ENCODE measurements at places on chromosomes 13 and 19.
A peak's percentile ranks its signal among the peaks of the same experiment; 100 is the strongest.

DNA sequence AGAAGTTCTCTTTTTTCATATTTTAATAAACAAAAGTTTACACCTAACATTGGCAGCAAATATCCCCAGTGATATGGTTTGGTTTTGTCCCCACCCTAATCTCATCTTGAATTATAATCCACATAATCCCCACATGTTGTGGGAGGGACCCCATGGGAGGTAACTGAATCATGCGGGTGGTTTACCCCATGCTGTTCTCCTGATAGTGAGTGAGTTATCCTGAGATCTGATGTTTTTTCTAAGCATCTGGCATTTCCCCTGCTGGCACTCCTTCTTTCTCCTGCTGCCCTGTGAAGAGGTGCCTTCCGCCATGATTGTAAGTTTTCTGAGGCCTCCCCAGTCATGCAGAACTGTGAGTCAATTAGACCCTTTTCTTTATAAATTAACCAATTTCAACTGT is 214.7 kb downstream of the SLITRK1 start:
- no peak for DNase-seq

DNA sequence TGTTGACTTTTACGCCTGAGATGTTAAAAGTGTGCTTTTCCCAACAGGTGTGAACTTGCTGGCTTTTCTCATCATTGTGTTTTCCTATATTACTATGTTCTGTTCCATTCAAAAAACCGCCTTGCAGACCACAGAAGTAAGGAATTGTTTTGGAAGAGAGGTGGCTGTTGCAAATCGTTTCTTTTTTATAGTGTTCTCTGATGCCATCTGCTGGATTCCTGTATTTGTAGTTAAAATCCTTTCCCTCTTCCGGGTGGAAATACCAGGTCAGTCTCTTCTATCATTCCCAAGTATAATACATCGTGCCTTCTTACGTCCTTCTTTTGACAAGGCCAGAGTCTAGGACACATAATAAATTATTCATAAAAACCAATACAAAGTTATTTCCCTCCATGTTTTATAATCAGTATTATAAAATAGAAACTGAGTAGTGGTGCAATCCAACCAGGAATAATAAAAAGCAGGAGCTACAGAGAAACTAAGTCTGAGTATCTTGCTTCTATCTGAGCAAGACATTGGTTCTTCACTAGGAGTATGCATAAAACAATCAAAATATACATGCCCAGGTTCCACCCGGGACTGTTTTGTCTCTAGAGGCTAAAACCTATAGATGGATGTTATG is 57.9 kb downstream of the RXFP2 start:
- no peak for DNase-seq

- no peak for DNase-seq
Observed at GRCh38 chr13:100602493-100603111, 14.0 kb upstream of the GGACT start.

DNA sequence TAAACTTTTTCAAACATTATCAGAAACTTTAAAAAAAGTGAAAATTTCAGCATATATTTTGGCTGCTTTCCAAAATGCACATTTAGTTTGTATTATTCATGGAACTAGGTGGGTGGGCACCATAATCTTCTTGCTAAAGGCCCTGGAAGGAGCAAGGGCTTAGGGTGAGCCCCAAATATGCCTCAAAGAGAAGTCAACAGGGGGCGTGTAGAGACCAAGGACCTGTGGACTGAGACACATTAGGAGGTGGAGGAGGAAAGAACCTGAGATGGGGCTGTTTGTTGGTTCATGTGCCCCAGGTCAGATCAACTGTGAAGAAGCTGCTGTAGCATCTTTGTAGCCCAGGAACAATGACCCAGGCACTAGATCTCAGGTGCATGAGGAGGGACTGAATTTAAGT is 79.6 kb upstream of the OLFM4 start:
- no peak for DNase-seq

DNA sequence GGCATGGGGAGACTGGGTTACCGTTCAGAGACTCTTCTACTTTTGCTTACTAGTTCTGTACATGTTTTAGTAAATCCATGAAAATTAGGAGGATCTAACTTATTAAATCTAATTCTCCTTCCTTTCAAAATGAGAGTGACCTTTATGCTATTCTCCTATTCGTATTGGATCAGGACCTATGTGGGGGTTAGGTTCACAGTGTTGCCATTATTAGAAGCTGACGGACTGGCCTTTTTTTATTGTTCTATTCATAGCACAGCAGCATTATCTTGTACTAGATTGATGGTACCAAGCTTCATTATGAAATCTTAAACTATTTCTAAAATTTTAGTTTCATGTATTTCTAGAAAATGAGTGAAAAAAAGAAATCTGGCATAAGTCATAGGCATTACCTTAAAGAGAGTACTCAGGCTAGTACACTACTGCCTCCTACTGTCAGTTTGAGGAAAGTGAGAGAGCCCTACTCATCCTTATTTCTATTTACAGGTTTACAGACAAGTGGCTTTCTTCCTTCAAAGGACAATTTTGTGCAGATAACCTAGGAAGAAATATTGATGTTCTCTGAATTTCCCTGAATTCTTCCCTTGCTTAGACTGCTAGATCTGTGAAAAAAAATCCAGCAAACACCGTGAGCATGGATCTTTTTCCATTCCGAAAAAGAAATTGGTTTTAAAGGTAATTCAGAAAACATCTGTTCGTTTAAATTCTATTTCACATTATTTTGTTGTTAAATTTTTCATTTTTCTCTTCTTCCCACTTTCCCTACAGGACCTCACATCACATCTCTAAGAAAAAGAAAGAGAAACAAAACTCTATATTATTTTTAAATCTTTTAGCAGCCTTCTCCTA is 485.5 kb downstream of the DIAPH3 start:
- peak; percentile 42 for DNase-seq

DNA sequence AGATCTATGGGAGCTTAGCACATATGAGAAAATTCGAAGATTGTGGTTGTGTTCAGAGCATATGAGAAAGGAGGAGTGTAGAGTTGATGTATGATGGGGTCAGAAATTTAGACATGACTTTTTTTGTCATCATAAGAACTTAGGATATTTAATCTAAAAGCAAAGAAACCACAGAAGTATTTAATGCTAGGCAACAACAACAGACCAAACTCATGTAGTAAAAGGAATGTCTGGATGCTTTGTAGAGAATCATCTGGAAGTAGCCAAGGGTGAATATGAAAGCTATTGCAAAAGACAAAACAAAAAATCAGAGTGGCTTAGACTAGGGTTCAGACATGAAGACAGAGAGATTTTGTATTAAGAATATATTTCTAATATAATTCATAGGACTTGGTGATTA is 190.3 kb downstream of the SLITRK1 start:
- no peak for DNase-seq

GRCh38 chr13:43865892-43866291 is 13.6 kb downstream of the CCDC122 start:
- DNase-seq, result no peak

GRCh38 chr13:110696776-110697175 is 9.1 kb downstream of the CARS2 start:
- DNase-seq, result no peak

- DNase-seq, result no peak
Observed at GRCh38 chr13:102904408-102904862, 58.6 kb downstream of the ERCC5 start.

DNA sequence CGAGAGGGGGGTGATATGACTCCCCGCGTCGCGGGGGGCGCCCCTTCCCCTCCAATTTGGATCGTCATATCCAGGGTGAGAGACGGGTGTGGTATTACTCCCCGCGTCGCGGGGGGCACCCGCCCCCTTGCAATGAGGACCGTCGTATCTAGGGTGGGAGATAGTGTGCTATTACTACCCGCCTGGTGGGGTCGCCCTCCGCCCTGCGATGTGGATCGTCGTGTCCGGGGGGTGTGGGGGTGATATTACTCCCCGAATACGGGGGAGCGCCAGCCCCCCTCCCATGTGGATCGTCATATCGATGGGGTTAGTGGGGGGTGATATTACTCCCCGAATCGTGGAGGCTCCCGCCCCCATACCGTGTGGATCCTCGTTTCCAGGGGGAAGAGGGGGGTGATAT is 29.2 kb upstream of the RGCC start:
- DNase-seq, result peak; percentile 50

- DNase-seq, result no peak
Observed at GRCh38 chr13:88281841-88282240, 610.7 kb downstream of the SLITRK5 start.

DNA sequence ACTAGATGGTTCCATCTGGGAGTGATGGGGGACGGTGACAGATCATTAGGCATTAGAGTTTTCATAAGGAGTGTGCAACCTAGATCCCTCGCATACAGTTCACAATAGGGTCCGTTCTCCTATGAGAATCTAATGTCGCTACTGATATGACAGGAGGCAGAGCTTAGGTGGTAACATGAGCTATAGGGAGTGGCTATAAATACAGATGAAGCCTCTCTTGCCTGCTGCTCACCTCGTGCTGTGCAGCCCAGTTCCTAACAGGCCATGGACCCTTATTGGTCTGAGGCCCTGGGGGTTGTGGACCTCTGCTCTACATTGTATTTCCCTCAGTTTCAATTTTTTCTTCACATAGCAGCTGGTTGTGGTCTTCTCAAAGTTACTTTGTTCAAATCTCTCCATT is 56.5 kb downstream of the CDK8 start:
- no peak for DNase-seq

DNA sequence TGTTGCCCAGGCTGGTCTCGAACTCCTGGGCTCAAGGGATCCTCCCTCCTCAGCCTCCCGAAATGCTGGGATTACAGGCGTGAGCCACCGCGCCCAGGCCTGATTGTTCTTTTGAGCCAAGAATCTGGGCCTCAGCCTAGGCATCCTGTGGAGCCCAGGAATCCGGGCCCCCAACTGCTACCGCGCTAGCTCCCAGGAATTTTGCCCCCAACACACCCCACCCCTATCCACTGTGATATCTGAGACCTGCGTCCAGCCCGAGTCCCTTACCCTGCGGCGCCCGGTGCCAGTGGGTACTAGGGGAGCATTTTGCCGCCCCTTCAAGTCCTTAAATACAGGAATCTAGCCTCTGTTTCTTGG is 838 bp upstream of the MYADM start:
- DNase-seq, result no peak

DNA sequence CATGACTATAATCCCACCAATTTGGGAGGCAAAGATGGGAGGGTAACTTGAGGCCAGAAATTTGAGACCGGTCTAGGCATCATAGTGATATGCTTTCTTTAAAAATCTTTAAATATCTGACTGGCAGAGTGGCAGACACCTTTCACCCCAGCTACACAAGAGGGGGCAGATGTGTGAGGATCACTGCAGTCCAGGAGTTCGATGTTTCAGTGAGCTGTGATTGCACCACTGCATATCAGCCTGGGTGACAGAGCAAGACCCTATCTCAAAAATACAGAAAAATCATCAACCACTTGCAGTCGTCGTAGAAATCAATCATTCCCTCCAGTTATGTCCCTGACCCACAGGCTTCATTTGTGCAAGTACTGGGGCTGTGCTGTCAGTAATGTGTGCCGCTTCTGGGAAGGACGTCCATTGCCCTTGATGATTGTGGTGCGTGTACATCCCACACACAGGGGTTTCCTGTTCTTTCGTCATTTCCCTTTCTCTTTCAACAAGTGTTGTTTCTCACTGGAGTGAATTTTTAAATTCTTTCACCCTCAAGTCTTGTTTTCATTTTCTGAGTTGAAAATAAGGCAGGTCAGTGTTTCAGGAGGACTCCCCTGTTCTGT is 1.4 kb downstream of the LGALS14 start:
- DNase-seq, result peak; percentile 61

GRCh38 chr13:45306966-45307365 is 34.0 kb downstream of the TPT1 start:
- DNase-seq, result no peak

DNA sequence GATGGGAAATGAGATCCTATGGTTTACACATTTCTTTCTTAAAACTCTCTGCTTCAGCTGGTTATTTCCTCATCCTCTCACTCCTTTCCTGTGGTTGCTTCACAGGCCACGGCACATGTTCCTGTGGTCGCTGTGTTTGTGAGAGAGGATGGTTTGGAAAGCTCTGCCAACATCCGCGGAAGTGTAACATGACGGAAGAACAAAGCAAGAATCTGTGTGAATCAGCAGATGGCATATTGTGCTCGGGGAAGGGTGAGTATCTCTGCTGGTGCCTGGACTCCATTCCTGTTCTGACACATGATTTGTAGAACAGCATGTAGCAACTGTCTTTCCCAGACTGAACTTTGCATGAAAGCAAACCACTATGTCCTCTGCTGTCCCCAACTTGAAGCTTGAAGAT is 254.2 kb downstream of the ITGBL1 start:
- peak; percentile 10 for DNase-seq

GRCh38 chr13:54637366-54637765 is 1608.8 kb downstream of the OLFM4 start:
- DNase-seq, result no peak

- no peak for DNase-seq
Observed at GRCh38 chr19:10809651-10810285, 26.2 kb downstream of the TMED1 start.

DNA sequence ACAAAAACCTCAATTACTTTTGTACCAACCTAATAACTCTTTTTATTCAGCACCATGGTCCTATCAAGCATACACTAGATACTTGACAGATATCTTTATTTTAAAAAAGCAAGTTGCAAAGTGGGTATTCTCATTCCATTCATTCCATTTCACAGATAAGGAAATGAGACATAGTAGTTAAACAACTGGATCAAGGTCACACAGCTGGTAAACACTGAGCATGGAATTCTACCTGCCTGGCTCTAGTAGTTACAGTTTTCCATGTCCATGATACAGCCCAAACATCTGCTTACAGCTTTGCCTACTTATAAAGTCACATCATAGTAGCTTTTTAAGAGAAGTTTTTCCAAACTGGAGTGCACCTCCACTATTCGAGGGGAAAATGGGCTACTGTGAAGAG is 57.1 kb upstream of the SERTM1 start:
- DNase-seq, result no peak

GRCh38 chr13:49220036-49220855 is at the start of gene MLNR:
TSS of gene MLNR (plus strand) at chr13:49220338. CDS start at chr13:49220338, 0 bp downstream.
- peak; percentile 41 for DNase-seq

- no peak for DNase-seq
Observed at GRCh38 chr13:31910633-31911032, 120.9 kb upstream of the FRY start.

GRCh38 chr13:86584301-86584700 is 785.1 kb upstream of the SLITRK6 start:
- DNase-seq, result no peak

GRCh38 chr19:15779756-15780476 is 7.5 kb upstream of the OR10H5 start:
- no peak for DNase-seq

GRCh38 chr19:49315111-49315510 is 9.9 kb downstream of the SLC6A16 start:
- no peak for DNase-seq
